ENCODE measurements at places on chromosomes 7 and 10.

DNA sequence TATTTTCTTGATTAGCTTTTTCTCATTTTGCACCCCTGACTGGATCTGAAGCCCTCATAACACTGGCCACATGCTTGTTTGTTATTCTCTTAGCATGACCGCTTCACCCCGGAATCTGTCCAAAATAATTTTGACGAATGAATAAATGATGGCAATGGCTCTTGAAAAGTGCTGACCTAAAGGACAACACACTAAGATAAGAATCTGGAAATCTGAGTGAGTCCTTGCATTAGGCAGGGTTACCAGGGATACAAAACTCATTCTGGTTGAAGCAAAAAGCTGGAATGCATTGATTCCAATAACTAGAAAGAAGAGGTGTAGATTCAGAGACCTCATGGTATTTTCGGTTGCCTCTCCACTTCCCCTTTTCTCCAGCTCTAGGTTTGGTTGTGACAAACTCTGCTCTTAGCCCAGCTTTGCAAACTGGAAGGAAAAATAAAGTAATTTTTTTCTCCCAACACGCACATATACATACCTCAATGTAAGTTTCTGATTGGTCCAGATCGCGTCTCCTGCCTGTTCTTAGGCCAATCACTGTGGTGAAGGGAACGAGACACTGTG lies 157.4 kb downstream of the SKIDA1 start:
- no peak for DNase-seq

DNA sequence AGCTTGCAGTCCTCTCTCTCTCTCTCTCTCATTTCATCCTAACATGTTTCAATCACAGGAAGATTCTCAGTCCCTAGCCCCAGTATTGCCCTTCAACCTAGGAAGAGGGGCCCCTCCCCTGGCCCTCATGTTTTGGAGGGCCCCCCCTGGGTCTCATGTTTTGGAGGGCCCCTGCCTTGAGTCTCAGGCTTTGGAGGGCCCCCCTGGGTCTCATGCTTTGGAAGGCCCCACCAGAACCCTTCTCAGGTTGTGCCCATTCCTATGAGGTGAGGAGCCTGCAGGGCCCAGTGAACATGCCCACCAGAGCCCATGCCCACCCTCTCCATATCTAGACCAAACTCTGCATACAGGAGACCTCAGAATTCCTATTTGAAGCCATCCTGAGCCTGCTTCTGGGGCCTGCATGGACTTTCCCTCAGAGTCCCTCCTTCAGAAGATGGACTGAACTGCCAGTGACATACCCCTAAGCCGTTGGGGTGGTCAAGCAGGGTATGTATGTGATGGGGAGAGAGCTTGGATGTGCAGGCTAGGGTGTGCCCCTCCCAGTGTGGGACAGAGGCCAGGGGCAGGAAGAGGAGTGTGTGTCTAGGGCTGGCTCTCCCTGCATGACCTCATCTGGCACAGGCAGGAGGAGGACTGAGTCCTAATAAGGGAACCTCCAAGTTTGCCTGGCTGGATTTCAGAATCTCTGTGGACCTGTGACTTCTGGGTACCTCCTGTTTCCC lies 8.1 kb upstream of the VDAC2 start:
- DNase-seq: no peak

DNA sequence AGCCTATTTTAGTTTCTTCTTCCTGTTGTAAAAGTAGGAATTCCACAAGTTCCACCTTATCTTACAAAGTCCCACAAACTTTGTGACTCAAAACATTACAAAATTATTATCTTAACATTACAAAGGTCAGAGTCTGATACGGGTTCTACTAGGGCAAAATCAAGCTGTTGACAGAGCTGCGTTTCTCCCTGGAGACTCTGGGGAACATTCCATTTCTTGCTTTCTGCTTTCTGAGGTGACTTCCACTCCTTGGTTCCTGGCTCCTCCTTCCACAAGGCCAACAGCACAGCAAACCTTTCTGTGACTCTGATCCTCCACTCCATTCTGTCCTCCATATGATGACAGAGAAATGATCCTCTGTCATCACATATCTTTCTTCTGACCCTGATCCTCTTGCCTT lies 10.6 kb downstream of the OR2F1 start:
- DNase-seq: no peak

DNA sequence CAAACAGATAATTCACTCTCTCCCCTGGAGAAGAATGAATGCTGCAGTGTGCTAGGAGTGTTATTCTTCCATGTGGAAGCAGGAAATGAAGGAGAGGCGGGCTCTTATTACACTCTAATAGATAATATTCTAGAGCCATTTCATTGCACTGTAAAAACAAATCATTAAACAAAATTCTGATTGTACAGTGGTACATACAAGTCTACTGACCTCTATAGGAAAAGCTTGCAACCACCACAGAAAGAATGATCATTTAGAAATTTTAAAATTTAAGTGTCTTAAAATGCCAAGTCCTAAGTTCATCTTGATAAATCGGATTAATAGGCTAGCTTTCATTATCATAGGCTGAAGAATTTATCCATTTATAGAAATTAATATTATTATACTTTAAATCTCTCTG lies 960.3 kb upstream of the LRRN3 start:
- DNase-seq: no peak

- no peak for DNase-seq
Observed at GRCh38 chr7:39172137-39172536, 194.4 kb downstream of the POU6F2 start.

GRCh38 chr10:85317827-85318226 lies 989.4 kb downstream of the CCSER2 start:
- DNase-seq: no peak

DNA sequence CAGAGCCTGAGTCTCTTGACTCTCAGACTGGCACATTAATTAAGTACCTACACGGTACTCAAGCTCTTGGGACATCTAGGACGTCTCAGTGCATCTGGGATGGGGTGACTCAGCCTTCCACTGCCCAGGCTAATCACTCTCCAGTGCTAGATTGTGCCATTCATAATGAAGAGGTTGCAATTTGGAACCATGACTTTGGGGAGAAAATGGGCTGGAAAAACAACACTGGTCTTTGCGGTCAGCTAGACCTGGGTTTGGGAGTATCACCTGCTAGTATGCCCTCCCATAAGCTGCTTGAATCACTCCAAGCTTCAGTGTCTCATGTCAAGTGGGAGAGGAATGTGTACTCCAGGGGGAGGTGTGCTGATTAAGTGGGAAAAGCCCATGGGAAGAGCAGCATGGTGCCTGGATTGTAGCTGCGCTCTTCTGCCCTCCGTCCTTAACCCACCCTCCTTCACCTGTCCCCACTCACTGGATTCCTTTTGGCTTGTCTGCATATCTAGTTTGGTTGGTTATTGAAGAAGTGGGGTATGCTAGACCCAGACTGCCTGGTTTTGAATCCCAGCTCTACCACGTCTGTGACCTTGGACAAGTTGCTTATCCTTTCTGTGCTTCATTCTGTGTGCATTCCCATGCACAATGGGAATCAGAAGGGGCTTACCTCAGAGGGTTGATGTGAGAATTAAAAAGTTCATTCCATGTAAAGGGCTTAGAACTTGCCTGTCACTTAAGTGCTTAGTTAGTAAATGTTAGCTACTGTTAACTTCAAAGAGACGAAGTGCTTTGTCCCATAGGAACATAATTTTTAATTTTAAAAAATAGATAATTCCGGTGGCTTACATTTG lies 3.8 kb downstream of the NFE2L3 start:
- no peak for DNase-seq

GRCh38 chr7:34059136-34059828 lies 153.9 kb downstream of the BMPER start:
- DNase-seq: no peak

- DNase-seq: no peak
Observed at GRCh38 chr7:73850781-73851207, 8.5 kb upstream of the METTL27 start.

DNA sequence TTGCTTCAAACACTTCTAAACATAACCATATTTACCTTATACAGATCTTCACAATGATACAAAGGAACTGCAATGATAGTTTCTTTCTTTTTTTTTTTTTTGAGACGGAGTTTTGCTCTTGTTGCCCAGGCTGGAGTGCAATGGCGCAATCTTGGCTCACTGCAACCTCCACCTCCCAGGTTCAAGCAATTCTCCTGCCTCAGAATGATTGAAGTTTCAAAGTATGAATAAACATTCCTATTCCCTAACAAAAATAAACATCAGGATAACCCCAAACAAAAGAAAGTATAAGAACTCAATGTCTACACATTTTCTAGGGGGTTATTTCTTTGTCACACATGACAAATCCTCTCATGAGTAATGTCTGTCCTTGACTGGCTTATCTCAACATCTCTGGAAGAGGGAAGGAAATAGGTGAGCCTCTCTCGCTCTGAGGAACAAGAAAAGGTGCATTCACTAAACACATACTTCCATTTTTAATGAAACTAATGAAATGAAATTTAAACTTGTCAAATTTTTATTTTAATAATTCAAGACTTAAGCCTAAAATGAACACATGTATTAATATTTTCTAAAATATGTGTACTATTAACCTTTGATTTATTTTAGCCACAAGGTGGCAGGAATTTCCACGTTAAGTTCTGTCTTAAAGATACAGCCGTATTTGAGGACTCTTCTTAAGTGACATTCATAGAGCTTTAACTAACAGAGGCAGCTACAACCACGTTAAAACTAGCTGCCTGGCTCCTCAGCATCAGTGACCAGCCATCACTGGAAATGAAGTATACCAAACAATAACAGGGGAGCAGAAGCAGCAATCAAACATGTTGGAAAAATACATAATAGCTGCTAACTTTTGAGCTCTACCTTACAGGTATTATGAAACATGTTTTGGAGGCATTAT lies 58.3 kb downstream of the MALSU1 start:
- peak; percentile 15 for DNase-seq

- no peak for DNase-seq
Observed at GRCh38 chr7:128395748-128396147, 14.0 kb downstream of the IMPDH1 start.

- no peak for DNase-seq
Observed at GRCh38 chr7:121042195-121042594, 53.7 kb downstream of the CPED1 start.

GRCh38 chr7:85890244-85890811 lies 703.5 kb upstream of the SEMA3D start:
- no peak for DNase-seq

- DNase-seq: no peak
Observed at GRCh38 chr7:36966039-36966438, 241.7 kb upstream of the AOAH start.

DNA sequence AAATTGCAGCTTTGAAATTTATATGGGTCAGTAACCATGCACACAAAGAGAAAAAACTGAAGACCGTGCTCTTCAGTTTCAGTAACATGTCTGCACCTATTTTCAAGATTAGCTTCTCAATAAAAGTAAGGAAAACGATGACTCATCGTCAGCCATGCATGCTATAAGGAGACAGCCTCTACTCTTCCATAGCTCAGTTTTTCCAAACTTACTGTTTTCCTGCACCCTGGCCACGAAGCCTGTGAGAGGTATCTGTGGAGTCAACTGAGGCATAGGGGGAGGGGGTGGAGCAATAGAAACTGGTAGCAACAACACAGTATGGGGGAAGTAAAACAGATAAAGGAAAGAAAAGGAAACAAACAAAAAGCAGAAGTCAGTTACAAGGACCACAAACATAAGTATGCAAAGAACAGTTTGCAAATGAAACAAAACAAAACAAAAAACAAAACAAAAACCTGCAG lies 58.0 kb downstream of the PDSS1 start:
- DNase-seq: no peak

- DNase-seq: no peak
Observed at GRCh38 chr7:68461430-68461829, 1136.8 kb upstream of the AUTS2 start.

DNA sequence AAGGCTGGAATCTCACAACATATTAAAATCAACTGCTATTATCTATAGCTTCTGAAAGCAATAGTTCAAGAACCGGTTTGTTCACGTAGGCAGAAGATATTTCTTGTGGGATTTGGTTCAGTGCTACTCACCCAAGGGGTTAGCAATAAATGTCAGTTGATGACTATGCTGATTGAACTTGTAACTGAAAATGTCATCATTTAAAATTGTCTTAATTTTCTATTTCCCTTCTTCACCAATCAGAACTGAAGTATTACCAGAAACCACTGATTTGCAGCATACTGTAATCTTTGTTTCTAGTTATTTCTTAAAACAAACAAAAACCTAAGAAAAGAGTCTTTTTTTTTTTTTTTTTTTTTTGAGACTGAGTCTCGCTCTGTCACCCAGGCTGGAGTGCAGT lies 46.1 kb downstream of the CPEB3 start:
- no peak for DNase-seq

DNA sequence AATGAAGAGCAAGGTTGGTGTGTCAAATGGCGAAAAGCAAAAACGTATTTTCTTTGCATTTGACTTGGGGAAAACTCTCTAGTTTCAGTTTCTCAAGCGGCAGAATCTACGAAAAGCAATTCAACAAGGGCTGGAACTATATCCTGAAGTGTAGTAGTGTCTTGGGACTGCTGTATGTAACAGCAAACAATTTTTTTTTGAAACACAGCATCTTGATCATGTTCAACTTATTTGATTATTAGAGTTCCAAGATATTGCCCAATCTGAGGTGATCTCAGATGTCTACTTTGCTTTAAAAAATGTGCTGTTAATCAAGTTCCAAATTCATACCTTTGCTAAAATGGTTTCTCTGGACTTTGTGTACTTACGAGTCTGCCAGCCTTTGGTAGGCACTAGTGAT lies 120.6 kb downstream of the ZWINT start:
- no peak for DNase-seq

GRCh38 chr10:17084258-17084657 lies 45.4 kb downstream of the CUBN start:
- no peak for DNase-seq

DNA sequence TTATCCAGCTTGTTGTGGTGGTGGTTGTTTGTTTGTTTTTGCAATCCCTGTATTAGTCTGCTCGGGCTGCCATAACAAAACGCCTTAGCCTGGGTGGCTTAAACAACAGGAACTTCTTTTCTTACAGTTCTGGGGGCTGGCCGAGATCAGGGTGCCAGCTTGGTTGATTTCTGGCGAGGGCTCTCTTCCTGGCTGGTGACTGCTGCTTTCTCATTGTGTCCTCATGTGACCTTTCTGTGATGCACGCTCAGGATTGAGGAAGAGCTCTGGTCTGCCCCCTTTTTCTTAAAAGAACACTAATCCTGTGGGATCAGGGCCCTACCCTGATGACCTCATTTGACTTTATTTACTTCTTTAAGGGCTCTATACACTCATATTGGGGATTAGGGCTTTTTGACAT lies 107.1 kb upstream of the NRP1 start:
- no peak for DNase-seq
